ENCODE measurements at places on chromosomes 2 and 18.

DNA sequence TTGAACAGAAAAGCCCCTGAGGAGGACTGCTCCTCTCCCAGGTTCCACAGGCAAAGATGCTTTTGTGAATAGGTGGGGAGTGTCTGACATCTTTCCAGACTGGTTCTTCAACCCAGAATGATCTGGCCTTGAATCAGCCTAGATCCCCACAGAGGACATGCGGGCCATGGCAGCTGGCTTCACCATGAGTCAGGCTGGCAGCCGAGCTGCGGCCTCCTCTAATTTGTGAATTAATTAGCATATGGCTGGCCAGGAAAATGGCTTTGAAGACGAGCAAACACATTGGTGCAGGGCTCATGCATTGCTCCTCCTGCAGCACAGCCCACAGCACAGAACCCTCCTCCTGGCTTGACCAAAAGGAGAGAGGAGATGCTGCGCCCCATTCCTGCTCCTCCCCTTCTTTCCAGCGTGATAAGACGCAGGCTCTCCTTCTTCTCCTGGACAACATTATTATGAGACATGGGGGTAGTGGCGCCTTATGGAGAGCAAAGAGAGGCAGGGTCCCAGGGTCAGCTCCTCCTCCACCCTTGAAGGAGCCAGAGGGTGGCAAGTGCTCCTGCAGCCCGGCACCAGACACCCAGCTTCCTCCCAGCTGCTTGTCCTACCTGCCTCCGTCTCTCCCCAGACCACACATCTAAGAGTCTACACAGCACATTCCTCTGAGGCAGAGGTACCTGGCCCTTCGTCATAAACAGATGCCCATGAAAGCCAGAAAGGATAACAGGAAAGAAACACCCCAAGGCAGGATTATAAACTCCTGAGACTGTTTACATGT is 66.7 kb downstream of the EDAR start:
- DNase-seq: no peak

DNA sequence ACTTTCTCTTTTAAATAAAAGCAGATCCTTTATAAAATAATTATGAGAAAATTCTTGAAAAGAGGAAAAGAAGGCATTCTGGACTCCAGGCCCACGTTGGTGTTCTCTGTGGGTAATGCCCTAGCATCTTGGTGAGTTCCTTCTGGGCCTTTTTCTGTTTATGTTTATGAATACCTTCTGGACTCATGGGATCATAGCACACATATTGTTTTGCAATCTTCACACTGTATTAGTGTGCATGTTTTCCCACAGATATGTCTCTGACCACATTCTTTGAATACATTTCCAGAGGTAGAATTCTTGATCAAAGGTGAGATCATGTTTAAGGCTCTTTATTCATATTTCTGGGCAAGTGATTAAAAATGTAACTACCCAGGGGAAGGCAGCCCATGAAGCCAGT is 15.9 kb downstream of the GLI2 start:
- DNase-seq: no peak

DNA sequence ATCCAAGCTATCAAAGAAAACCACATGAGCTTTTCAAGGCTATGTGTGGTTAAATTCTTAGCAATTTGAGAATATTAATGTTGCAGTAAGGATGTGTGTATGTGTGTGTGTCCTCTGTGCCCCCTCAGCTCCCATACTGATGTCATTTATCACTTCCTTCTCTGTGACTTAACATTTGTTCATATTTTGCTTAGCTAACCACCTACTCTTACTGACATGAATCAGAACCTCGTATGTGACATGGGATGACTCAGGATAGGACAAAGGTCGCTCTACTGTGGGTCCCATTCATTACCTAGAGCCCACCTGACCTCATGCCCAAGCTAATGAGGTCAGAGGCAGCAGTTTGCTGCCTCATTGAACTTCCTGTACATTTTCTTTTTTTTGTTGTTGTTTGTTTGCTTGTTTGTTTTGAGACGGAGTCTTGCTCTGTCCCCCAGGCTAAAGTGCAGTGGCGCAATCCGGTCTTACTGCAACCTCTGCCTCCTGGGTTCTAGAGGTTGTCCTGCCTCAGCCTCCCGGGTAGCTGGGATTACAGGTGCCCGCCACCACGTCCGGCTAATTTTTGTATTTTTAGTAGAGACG is 36.3 kb downstream of the MOGAT1 start:
- no peak for DNase-seq

- DNase-seq: no peak
These were observed 488.7 kb downstream of the THSD7B start for GRCh38 chr2:137254052-137254451.

DNA sequence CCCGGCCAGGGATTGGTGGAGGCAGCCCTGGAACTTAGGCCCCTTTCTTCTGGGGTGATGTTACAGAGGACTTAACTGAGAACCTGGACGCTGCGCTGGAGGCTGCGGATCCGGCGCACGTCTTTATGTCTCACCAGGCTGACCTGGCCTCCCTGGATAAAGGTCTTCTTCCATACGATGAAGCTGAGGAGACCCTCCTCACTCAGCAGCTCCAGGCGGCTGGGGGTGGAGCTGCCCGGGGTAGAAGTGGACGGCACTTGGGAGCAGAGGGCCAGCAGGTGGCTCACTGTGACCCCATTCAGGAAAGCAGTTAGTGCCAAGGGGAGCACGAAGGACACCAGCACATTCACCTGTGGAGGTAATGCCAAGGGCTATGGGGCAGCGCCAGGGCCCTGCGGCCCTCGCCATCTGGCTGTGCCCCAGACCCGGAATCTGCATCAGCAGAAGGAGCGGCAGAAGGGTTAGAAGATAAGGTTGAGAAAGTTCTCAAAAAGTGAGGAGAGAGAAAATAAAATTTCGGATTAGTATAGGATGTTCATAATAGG is 8.0 kb downstream of the NTSR2 start:
- no peak for DNase-seq

- no peak for DNase-seq
These were observed 27.1 kb upstream of the SULT1C3 start for GRCh38 chr2:108212671-108213070.

Measured in right cardiac atrium (tissue), 5 donors.